ENCODE measurements at places on chromosomes 3 and 15.

DNA sequence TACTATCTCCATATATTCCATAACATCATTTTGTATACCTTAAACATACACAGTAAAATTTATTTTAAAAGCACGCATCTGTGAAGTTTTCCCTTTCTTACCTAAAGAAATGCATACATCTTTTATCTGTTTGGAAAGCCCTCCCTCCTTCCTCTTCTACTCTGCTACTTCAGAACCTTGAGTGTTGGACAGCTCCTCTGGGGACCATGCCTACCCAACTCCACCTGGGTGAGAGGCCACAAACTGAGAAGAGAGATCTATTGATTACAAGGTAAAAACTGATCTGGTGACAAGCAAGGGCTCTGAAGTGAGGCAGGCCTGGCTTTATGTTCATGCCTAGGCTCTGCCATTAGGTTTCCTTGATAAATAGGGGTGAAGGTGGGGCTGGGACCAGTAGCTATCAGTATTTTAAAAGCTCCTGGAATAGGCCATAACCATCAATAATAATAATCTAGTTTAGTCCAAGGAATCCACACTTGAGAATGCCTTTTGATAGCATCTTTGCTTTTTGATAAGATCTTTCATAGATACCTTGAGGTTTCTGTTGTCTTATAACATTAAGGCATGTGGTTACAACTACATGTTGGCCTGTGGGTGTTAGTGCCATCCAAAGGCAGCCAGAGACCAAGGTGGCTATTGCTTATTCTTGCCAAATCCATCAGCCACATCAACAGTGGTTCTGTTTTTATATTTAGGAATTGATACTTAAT, 148.8 kb downstream of the KCNMB2 start:
- no peak for DNase-seq

GRCh38 chr3:40070816-40071215, 238.7 kb upstream of the EIF1B start:
- no peak for DNase-seq

DNA sequence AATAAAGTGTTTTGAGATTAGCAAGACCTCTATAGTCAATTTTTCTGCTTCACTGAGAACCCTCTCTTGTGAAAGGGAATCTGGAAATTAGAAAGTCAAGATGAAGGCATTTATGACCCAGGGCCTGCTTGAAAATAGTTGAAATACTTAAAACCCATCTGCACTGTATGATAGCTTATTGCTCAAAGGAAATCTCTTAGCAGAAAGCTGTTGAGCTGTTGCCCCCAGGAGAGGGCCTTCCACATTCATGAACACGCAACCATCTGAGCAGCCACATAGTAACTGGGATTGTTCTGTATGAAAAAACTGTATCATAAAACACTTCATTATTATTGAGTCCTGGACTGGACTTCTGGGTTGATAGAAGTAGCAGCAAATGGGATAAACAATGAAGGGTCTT, 106.4 kb upstream of the PTX3 start:
- no peak for DNase-seq

- no peak for DNase-seq
Measured at GRCh38 chr3:147812186-147812911, 403.2 kb downstream of the ZIC1 start.

DNA sequence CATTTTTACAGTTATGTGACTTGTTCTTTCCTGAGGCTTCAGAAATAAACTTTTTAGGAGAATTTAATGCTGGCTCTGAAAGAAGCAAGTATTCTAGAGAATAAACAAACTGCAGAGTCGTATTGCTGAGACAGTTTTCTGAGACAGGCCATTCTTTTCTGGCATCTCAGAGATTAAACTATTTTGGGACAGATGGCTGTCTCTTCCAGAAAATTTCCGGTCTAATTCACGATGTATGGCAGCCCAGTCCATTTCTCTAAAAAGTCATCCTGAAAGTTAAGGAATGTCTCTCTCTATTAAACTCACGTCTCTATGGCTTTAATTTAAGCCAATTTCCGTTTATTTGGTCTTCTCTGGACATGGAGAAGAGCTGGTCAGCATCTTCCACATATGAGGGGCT, 208.6 kb downstream of the FEZF2 start:
- no peak for DNase-seq

DNA sequence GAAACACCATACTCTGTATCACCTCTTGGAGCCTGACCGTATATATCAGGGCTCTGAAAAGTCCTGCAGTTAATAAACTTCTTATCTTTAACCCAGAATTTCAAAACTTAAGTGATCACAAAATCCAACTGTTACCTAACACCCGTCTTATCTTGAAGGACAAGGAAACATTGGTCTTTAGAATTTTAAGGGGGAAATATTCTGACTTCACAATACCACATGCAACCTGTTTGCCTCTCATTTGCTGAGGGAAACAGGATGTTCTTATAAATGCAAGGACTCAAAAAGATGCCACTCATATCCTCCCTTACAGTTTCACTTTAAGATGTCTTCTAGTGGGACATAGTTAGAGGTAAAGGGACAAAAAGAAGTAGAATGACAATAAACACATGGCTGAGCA, 67.9 kb downstream of the CRTC3 start:
- DNase-seq: no peak

DNA sequence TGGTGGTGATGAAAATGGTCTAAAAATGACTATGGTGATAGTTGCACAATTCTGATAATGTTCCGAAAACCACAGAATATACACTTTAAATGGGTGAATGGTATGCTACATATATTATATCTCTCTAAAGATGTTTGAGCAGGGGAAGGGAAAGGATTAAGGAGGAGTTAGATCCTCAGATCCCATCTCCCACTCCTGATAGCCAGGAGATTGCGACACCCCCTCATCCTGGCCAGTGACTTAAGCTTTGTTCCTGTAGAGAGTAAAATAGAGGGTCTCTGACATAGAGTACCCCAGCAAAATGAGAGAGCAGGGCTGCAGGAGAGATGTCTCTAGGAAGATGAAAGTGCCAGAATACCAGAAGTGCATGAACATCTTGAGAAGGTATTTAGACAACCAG, 984.8 kb downstream of the FHIT start:
- DNase-seq: no peak

GRCh38 chr3:65772758-65773157, 266.0 kb downstream of the MAGI1 start:
- DNase-seq: no peak

DNA sequence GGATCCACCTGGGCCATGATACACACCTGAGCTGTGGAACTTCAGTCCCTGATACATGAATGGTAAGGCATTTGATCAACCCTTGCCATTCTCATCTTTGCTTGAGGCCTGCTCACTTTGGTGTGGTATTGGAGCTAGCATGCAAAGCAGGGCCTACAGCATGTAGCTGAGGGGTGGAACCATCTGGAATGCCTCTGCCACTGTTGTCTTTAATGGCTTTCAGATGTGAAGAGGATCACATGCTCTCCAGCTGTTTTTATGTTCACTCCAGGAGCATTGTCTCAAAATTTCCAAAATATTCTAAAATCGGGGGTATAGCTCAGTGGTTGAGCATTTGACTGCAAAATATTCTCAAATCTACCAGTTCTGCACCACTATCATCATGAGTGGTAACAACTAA, 64.4 kb upstream of the PHLDB2 start:
- no peak for DNase-seq

DNA sequence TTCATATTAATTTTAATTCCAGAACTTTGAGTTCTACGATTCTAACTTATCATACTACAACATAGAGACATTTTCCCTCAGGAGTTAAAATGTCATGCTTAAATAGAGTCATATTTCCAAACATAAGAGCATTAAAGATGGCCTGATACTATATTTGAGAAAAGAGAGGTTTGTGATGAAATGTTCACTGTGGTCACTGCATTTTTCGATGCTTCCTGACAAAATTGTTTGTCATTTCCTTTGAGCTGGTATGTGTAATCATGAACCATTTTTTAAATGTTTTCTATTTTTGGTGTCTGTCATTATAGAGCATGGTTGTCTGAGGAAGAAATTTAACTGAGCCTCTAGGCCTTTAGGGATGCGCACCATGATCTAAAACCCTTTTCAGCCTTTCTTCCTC, 721.4 kb upstream of the NR2F2 start:
- no peak for DNase-seq

- DNase-seq: no peak
Measured at GRCh38 chr15:40873694-40874561, at the start of gene RHOV. RHOV (minus strand) TSS chr15:40874234; CDS start chr15:40874139, 95 bp downstream.

GRCh38 chr3:157237886-157238285, 77.9 kb upstream of the CCNL1 start:
- no peak for DNase-seq

- no peak for DNase-seq
Measured at GRCh38 chr3:134311693-134312071, 61.0 kb upstream of the RYK start.

GRCh38 chr3:47711596-47711995, 70.1 kb downstream of the SMARCC1 start:
- DNase-seq: no peak

GRCh38 chr15:69469467-69470201, 17.0 kb downstream of the RPLP1 start:
- no peak for DNase-seq

GRCh38 chr3:64686446-64686908, 1.3 kb downstream of the ADAMTS9 start:
- DNase-seq: no peak

- DNase-seq: no peak
Measured at GRCh38 chr3:106255870-106256248, 387.0 kb upstream of the CBLB start.

GRCh38 chr15:64092864-64093626, 593 bp downstream of the CIAO2A start:
- DNase-seq: no peak

GRCh38 chr3:190443257-190443656, 6.4 kb downstream of the TMEM207 start:
- peak; percentile 28 for DNase-seq

- no peak for DNase-seq
Measured at GRCh38 chr15:27850050-27850449, 249.1 kb downstream of the OCA2 start.

- DNase-seq: peak; percentile 93
Measured at GRCh38 chr3:181752202-181752671, 40.5 kb downstream of the SOX2 start.
